ENCODE measurements at places on chromosomes 6 and 20.

DNA sequence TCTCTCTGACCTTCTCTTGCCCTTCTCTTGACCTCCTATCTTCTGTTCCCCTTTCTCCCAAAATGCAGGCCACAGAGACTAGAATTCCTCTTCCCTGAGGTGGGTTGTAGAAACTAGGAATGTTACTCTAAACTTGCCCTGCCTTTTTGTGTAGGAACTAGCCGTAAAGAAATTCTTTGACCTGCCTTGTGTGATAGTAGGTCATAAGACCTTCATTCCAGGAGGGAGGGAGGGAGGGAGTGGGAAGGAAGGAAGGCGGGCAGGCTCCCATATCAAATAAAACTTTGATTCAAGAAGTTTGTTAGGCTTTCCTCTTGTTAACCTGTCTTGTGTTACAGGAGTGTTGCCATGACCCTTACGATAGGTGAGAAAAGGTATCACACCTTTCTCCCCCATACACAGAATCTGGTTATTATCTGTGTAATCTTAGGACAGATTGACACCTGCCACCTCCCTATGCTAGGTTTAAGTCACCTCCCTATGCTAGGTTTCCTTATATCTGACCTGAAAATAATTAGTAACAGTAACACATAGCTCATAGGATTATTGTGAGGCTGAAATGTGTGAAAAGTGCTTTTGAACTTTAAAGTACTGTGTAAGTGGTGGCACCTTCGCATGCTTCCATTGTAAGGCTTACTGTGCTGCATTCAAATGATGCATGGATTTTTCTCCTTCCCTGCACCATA lies 32.6 kb upstream of the FUCA2 start:
- no peak for DNase-seq

- DNase-seq = no peak
These were observed 147.5 kb downstream of the BMP2 start for GRCh38 chr20:6914986-6915385.

- no peak for DNase-seq
These were observed 533 bp downstream of the ZFAND3 start for GRCh38 chr6:37819802-37820717.

DNA sequence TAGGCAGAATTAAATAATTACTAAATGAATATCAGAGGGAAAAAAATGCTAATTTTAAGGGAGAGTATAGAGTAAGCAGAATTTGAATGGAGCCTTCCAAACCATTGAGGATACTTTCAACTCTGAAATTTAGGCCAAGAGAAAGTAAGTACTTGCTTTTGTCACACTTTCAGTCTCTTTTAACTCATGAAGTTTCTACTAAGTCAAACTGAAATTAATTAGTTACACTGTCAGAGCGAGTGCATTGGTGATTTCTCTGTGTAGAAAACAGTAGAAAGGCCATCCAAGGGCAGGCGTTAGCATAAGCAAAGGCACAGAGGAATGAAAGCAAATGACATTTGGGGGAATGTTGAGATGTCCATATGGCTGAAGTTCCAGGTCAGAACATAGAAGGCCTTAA lies 92.9 kb downstream of the PLEKHG1 start:
- DNase-seq = no peak

GRCh38 chr20:17499041-17499440 lies 32.1 kb downstream of the BFSP1 start:
- peak; percentile 7 for DNase-seq

- DNase-seq = no peak
These were observed 44.2 kb upstream of the TBX18 start for GRCh38 chr6:84808491-84809061.

- no peak for DNase-seq
These were observed 17.9 kb upstream of the CCDC170 start for GRCh38 chr6:151475653-151476523.

GRCh38 chr6:82954937-82955577 lies 110.6 kb downstream of the UBE3D start:
- peak; percentile 70 for DNase-seq

DNA sequence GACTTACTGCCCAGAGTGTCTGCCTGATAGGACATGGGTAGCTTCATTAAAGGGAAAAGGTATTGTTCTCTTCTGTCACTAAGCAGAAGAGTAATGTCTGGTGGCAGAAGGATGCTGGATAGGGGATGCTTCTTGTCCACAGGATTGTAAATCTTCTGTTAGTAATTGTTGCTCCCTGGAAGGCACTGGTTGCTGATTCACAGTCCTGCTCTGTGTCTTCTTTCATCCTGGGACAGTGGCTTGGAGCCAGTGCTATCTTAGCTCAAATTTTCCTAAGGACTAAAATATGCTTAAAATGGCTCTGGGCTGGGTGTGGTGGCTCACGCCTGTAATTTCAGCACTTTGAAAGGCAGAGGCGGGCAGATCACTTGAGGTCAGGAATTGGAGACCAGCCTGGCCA lies 48.0 kb downstream of the SYTL3 start:
- peak; percentile 81 for DNase-seq

GRCh38 chr6:163086624-163086920 lies 327.9 kb upstream of the QKI start:
- no peak for DNase-seq

DNA sequence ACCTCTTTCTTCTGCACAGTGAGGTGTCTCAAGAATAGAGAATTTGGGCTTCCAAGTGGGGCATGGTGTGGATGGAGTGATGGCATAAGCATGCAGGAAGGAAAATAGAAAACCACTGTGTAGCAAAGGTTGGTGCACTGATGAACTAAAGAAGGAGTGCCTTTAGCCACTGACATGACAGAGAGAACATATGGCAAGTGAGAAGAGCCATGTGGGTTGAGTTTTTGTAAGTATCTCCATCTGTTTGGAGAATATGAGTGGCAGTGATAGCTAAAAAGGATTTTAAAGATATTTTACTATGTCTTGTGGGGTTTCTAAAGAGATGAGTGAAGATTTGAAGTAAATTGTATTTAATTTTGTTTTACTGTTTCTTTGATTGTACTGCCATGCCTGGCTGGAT lies 160.5 kb upstream of the GRIK2 start:
- DNase-seq = no peak

DNA sequence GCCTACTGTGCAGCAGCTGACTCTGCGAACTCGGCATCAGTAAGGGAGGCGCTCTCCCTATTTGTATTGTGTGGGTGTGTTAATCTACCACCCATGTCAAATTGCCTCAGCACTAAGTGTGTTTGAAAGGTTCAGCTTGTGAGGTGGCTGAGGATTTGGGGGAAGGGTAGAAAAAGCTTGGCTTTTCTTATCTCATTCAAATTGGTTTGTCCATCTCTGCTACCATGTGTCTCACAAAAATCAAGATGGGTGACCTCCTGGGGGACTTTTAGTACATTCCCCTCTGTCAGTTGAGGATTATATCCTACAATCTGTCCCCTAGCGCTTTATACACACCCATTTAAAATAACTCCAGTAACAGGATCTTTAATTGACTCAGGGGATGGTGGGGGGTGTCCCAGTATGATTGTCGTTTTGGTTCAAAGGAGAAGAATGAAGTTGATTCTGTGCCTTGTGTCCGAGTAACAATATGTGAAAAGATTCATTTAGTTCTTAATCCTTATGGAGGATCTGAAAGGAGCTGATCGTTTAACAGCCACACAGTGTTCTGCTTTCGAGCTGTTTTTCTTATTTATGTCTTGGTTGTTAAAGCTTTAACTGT lies 609.6 kb downstream of the PKHD1 start:
- no peak for DNase-seq

DNA sequence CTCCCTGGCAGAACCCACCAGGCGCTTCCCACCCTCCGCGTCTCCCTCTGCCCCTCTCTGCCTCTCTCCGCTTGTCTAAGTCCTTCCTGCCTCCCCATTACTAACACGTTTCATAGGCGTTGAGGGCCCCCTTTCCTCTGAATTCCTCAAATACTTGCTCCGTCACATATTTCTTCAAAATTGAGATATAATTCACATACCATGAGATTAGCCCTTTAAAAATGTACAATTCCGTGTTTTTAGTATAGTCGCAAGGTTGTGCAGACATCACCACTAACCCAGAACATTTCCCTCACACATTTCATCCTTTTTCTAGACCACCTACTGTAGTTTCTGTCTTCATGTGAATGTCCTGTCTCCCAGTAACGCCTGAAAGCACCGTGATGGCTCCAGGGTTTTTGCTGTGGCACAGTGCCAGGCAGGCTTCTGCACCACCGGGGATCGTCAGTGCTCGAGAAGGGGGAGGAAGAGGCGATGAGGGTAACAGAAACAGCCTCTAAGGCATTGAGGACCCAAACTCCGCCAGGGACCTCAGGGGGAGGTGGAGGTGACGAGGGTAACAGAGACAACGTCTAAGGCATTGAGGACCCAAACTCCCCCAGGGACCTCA lies 141.9 kb upstream of the SNX9 start:
- no peak for DNase-seq
